Myocyte (in vitro differentiated cells): ENCODE measurements at places on chromosomes 3 and 15. TPM values are rescaled to one million over a fixed set of nuclear protein-coding genes. Genes with fewer than 3 reads are reported as not detected.

GRCh38 chr15:33043636-33044035 is 150.9 kb downstream of the FMN1 start:
- DNase-seq: peak; percentile 55

Gene P2RY12
- total RNA-seq: not detected in 2 replicates

Gene NPAP1
- total RNA-seq: not detected in 2 replicates

Gene TRIM59
- total RNA-seq: 7.9 and 8.0 TPM in 2 replicates

GRCh38 chr3:110314512-110315114 is 757.0 kb upstream of the NECTIN3 start:
- DNase-seq: peak; percentile 61

- DNase-seq: no peak
These were observed 162.4 kb downstream of the PLCL2 start for GRCh38 chr3:17047162-17047561.

Gene REC114
- total RNA-seq: not detected in 2 replicates
